Mucosa of gallbladder (tissue), 1 donor: ENCODE measurements at places on chromosomes 3 and 15. TPM values are rescaled to one million over a fixed set of nuclear protein-coding genes. Genes with fewer than 3 reads are reported as not detected.

IL1RAP gene
- total RNA-seq = 35.4 TPM

FETUB gene
- total RNA-seq = not detected

GOLGA8Q gene
- 1.6 TPM for total RNA-seq

CAV3 gene
- total RNA-seq = not detected

C3orf49 gene
- not detected for total RNA-seq

BCL2A1 gene
- total RNA-seq = 1.9 TPM

ALG1L2 gene
- 1.2 TPM for total RNA-seq

LIPC gene
- total RNA-seq = 0.58 TPM

THPO gene
- 0.29 TPM for total RNA-seq

GPR27 gene
- total RNA-seq = 4.5 TPM

ADAMTSL3 gene
- total RNA-seq = 5.7 TPM

PP2D1 gene
- total RNA-seq = not detected

EXD1 gene
- total RNA-seq = 0.12 TPM

NR1I2 gene
- 106 TPM for total RNA-seq

RTP3 gene
- not detected for total RNA-seq

SH2D7 gene
- total RNA-seq = 2.3 TPM

EHHADH gene
- total RNA-seq = 25.0 TPM

LDHAL6B gene
- not detected for total RNA-seq

SLC38A3 gene
- 2.2 TPM for total RNA-seq

GOLGA6L6 gene
- not detected for total RNA-seq

NPTN gene
- total RNA-seq = 159 TPM

C3orf20 gene
- total RNA-seq = not detected

ZMAT3 gene
- 21.8 TPM for total RNA-seq

TEX264 gene
- total RNA-seq = 86.0 TPM

GOLGA6L7 gene
- total RNA-seq = not detected

SPATA12 gene
- 0.43 TPM for total RNA-seq

ZCWPW2 gene
- 1.4 TPM for total RNA-seq

ALDH1A3 gene
- total RNA-seq = 2.1 TPM

TM2D3 gene
- 59.1 TPM for total RNA-seq

CDHR4 gene
- total RNA-seq = 0.09 TPM

PAQR9 gene
- 0.32 TPM for total RNA-seq

TUSC2 gene
- 42.5 TPM for total RNA-seq

LEKR1 gene
- 2.2 TPM for total RNA-seq

GOLGA8S gene
- 0.29 TPM for total RNA-seq

LINGO1 gene
- 2.3 TPM for total RNA-seq

FGF12 gene
- 1.4 TPM for total RNA-seq

DCLK3 gene
- total RNA-seq = 0.12 TPM

GATM gene
- 136 TPM for total RNA-seq

GABRB3 gene
- total RNA-seq = 91.6 TPM
